Endothelial cell of umbilical vein (primary cell): ENCODE measurements at places on chromosomes 3 and 15.

- no peak for DNase-seq
Observed at GRCh38 chr15:49809894-49810609, 189.2 kb downstream of the DTWD1 start.

DNA sequence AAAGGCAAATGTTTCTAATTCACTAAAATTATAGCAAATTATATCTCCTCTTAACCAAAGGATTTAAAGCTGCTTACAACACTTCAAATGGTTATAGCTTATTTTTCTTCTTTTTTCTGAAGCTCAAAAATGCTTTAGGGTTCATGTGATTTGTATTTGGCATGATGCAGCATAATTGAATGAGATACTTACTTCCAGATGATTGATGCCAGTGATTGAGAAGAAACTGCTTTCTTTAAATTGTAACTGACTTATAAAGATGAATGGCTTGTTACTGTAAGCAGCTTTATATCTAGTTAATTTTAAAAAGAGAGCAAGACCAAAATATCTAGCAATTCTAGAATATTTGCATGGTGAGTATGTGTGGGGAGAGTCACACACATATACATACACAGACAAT is 270.7 kb upstream of the THRB start:
- DNase-seq: no peak

DNA sequence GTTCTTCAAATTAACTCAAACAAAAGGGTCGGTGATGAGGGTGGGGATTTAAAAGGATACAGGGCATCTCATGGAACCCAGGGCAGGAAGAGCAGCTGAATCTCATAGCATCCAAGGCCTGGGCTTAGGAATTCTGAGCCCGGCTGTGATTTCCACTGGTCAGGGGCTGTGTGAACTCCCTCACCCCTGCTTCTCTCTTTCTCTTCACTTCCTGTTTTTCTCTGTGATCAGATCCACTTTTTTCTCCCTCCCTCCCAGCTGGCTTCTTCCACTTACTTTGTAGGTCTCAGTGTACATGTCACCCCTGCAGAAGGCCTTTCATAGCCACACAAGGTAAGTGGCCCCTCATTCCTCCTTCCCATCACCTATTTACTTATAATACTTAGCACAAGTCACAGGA is 68.2 kb upstream of the CORO2B start:
- no peak for DNase-seq

DNA sequence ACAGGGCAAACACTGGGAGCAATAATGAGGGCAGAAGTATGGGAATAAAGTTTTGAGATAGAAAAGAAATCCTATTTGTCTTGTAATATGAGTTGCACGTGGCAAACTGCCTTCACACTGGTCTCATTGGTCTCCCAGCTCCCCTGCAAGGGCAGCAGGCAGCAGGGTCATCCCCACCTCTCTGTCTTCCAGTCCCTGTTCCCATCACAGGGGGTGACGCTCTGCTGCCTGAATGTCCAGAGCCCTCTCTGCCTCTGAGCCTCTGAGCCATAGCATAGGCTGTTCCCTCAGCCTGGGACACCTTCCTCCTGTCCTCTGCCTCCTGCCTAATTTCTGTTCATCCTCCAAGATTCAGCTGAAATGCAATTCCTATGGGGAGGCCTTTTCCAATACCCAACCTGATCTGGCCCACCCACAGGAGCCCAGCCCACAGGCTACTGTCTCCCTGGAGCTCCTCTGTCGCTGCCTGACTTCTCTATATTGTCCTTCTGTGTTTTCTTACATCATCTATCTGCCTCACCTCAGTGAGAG is 12.1 kb upstream of the SKOR1 start:
- DNase-seq: no peak

DNA sequence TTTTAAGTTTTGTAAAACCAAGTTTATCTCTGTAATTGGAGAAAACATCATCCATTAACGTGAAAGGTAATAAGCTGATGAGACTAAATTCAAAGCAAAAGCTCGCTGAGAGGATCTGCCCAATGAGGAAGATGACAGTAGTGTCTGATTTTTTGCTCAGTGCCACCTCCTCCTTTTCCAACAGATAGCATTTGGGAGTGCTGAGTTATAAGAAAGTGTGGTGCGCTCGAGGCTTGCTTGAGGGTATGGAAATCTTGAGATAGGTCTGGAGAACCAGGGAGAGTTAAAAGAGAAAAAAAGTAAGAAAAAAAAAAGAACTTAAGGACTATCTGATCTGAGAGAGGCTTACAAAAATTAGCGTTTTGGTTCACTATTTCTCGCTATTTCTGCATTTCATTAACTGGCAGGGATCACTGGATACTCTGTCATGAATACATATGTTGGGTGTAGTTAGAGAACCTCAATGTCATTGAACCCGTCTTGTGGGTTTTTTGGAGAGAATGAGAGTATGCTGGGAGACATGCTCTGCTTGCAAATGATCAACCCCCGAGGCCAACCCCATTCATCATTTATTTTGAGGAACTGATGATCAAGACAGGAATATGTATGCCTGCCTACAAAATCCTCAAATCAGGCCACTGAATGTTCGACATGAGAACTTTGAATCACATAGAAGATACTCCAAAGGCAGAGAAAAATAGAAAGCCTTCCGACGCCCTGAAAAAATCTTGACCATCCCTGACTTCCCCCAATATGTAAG is 973 bp upstream of the USP13 start:
- no peak for DNase-seq
